HS-5 (cell line): ENCODE measurements at places on chromosomes 16 and 17.

- DNase-seq, result no peak
Measured at GRCh38 chr17:9032583-9032982, 11.3 kb downstream of the NTN1 start.

GRCh38 chr17:63495491-63495890, 18.6 kb downstream of the ACE start:
- no peak for DNase-seq

DNA sequence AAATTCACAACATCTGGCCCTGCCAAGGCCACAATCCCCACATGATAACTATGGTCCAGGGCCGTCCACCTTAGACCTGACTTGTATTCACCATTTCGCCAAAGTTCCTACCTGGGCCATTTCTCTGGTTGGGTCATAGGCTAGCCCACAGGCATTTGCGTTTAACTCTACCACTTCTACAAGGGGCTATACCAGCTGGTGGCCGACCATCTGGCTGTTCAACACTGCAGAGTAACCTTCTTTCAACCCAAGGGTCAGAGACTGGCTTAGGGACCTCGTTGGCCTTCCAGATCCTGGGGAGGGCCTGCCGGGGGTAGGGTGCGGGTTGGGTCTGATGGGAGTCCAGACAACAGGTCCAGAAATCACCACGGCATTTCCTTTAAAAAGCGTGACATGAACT, 242.3 kb upstream of the C16orf82 start:
- DNase-seq, result no peak

DNA sequence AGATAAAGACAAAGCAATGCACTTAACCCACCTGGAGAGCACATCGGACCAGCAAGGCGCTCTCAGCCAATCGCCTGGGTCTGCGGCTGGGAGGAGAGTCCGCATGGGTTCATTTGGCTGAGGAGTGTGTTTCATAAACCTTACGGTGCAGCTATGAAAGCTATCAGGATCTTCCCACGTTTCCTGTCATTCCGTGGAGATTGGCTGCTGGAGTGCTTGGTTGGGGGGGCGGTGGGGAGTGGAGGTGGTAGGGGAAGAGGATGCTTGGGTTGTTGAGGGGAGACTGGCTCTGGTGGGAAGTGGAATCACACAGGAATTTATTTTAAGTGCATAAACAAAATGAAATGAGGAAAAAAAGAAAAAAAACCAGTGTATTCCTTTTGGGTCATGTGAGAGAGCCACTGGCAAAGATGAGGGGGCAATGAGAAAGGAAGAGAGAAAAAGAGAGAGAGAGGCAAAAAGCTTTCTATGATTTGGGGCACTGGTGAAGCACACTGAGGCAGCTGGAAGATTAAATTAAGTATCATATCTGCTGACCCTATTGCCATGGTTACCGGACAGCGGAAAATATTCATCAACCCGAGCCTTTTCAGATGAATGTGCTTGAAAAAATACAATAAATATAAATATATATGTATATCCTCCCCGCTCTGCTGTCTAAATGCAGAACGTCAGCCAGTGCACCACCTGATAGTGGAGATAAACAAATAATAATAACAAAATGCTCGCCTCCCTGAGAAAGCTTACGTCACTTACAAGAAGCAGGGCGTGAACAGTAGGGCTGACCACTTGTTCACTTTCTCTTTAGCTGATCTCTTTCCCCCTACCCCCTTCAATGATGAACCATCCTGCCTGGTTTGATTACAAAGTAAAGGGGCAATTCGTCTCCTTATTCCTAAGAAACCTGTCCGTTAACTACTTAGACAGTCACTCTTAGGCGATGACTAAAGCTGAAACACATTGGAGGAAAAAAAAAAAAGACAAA, 457.0 kb upstream of the ZFHX3 start:
- DNase-seq, result no peak

GRCh38 chr16:3672571-3673041, 18.1 kb downstream of the DNASE1 start:
- no peak for DNase-seq

DNA sequence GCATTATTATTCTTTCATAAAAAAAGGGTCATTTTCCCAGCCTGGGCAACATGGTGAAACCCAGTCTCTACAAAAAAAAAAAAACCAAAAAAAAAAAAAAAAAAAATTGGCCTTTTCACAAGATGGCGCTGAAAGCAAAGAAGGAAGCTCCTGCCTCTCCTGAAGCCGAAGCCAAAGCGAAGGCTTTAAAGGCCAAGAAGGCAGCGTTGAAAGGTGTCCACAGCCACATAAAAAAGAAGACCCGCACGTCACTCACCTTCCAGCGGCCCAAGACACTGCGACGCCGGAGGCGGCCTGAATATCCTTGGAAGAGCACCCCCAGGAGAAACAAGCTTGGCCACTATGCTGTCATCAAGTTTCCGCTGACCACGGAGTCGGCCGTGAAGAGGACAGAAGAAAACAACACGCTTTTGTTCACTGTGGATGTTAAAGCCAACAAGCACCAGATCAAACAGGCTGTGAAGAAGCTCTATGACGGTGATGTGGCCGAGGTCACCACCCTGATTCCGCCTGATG, 4.9 kb upstream of the PGAP6 start:
- no peak for DNase-seq

DNA sequence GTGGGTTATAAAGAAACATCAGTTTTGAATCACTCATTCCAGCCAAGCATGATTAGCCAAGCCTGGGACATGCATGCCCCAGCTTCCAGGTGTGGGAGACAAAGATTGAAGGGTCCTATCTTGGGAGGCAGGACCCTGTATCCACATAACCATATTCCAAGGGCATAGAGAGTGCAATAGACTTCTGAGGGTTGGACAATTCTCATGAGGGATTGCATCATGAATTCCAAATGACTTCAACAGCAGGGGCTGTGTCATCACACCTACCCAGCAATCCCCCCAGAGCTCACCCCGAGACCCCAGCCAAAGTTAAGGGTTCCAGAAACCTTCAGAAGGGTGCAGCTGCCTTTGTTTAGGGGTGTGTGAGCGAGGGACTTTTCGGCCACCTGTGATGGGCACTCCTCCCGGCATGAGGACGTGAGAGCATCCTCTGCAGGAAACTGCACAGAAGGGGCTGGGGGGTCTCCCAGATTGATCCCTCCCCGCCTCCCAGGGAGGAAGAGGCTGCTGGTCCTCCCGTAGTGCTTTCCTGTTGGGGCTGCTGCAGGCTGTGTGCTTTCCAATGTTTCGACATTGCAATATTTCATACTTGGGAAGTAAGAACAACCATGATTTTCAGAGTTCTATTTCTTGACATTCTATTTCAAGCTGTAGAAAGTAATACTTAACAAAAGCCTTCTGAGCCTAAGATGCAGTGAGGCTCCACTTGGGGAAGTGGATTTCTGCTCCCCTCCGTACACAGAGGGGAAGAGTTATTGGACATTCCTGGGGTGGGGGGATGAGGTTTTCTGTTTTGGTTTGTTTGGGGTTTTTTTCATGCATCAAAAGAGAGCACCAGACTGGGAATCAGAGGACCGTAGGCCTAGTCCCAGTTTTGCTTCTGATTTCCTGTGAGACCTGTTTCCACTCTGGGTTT, 13.3 kb upstream of the PITPNM3 start:
- no peak for DNase-seq

DNA sequence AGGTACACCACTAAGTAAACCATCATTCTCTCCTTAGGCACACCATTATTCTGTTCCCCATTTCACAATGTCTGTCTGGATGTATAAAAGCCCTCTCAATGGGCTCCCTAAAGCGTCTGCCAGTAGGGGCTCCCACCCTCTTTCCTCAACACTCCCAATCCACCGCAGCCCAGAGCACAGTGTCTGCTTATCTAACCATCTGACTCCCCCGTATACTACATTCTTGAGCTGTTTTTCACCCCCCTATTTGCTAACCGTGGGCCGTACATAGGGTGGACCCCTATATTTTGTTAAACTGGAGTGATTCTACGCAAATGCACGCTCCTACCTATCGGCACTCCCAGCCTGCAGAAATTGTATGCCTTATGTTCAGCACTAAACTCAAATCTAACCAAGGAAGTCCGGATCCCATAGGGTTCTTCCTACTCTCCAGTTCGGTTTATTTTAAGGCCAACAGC, 685 bp upstream of the PSMD3 start:
- peak; percentile 10 for DNase-seq

GRCh38 chr16:72302332-72302731, 130.4 kb upstream of the PMFBP1 start:
- no peak for DNase-seq

GRCh38 chr17:161481-161880, 20.0 kb downstream of the DOC2B start:
- no peak for DNase-seq

DNA sequence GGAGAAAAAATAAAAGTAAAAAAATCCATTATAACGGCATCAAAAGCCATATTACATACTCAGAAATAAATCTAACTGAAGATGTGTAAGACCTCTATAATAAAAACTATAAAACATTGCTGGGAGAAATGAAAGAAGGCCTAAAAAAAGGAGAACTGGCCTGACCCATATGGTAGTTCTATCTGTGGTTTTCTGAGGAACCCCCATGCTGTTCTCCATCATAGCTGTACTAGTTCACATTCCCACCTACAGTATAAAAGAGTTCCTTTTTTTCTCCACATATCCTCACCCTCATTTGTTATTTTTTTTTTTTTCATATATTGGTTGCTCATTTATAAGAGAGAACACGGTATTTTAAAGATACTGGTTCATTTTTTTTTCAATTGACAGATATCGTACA, 191.8 kb downstream of the STX8 start:
- DNase-seq, result no peak

DNA sequence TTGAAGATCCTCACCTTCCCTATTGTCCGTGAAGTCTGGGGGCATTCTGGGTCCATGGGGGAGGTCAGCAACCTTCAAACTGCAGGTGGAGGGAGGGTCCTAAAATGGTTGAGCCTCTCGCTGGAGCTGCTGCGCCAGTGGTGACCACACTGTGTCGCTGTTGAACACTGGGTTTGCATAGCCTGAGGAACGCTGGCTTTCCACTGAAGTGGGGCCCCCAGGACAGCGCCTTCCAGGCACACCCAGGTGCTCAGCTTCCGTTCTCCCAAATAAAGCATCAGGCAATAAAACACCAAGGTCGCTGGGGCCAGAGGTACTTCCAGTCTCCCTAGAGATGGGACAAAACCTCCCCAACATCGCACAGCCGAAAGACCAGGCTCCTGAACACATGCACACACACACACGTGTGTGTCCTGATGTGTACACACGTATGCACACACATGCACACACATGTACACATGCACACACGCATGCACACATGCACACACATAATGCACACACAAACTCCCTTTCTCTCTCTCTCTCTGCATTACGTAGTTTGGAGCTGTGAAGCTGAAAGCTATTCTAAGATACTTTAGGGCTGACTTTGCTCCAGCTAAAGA, 120.6 kb downstream of the IRF8 start:
- no peak for DNase-seq

GRCh38 chr16:4266372-4266771, 6.5 kb downstream of the TFAP4 start:
- no peak for DNase-seq

- DNase-seq, result no peak
Measured at GRCh38 chr17:6755731-6756184, at the start of gene XAF1. Gene XAF1, plus strand, starts transcription at chr17:6756046. Its CDS starts 33 bp downstream, at chr17:6756079.

DNA sequence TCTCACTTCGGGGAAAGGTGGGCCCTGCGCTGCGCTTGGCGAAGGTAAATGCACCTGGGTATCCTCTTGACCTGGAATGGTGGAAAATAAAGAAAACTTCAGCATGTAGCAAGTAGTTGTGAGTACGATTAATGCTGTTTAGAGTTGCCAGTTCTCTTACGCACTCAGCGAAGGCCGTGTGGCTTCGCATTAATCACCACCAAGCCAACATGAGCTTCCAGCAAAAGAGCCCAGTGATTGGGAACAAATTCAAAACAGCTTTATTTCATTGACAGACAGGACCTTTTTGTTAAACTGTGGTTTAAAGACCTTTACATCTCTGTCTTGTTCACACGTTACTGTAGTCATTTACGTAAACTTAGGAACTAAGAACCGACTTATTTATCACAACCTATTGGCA, 531.4 kb downstream of the MAF start:
- DNase-seq, result no peak

DNA sequence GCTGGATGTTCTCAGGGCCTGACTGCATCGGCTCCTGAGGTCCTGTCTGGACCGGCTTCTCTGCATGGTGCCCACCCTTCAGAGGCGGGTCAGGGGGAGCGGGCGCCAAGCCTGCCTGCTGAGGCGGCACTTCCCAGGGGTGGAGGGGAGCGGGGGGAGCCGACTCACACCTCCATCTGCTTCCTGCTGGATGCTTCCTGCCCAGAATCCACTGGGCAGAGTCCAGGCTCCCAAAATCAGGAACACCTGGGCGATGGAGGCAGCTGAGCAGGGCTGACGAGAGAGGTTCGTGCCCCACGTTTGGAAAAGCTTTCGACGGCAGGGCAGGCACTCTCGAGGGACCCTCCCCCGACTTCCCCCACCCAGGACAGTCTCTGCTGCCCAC, 42.2 kb downstream of the TIMM22 start:
- DNase-seq, result no peak

- no peak for DNase-seq
Measured at GRCh38 chr16:89574681-89575246, 794 bp upstream of the CPNE7 start.

- DNase-seq, result no peak
Measured at GRCh38 chr17:18129041-18129502, 20.5 kb downstream of the MYO15A start.

GRCh38 chr16:24624102-24624501, 84.7 kb downstream of the RBBP6 start:
- no peak for DNase-seq

DNA sequence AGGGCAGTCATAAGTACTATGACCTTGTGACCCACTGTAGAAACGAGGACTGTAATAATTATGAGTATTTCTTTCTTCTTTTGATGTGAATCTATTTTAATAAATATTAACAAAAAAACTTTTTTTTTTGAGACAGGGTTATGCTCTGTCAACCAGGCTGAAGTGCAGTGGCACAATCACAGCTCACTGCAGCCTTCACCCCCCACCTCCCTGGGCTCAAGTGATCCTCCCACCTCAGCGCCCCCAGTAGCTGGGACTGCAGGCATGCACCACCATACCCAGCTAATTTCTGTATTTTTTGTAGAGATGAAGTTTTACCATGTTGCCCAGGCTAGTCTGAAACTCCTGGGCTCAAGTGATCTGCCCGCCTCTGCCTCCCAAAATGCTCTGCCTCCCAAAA, 32.6 kb downstream of the SCPEP1 start:
- DNase-seq, result no peak

DNA sequence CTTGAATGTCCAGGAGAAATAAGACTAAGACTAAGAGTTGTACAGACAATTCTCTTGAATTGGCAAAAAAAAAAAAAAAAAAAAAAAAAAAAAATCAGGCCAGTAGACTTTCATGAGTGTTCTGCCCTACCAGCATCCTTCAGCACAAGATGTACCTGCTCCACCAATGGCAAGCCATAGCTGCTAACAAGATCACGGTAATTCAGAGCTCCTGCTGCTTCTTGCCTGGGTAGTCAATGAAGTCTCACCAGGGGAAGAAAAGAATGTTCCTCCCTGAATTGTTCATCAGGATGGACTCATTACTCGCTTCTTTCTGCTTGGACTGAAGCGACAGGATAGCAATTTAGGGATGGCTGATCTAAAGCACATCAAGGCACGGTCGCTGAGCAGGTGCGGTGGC, 31.1 kb upstream of the APOH start:
- no peak for DNase-seq

- no peak for DNase-seq
Measured at GRCh38 chr16:10154389-10154788, 27.8 kb downstream of the GRIN2A start.

GRCh38 chr17:40491486-40491885, 9.9 kb downstream of the TNS4 start:
- no peak for DNase-seq
